Esophagus muscularis mucosa (tissue), 4 donors: ENCODE measurements at places on chromosomes 3 and 15.

DNA sequence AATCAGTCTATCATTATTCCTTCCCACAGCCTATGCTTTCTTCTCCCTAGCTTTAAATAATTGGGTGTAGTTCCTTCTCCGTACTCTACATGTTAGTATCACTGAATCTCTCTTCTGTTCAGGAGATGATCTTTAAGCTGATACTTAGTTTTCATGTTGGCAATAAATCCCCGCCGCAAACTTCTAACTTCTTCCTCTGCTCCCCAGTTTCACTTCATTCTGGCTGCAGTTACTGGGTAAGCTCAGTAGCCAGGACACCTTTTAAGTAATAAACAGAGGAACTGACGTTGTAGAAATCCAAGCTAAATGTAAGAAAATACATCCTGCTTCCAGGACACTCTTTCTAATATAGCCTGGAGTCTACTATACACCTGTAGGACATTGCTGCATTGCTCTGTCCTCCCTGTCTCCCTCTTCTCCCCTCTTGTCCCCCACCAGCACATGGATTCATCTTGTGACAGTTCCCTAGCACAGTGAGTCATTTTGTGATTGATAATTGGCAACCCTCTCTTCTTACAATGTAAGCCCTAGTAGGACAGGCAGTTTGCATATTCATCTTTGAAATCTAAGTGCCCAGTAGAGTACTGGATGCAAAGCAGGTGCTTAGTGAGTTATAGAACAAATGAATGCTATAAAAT, 598.2 kb downstream of the UNC13C start:
- no peak for DNase-seq

- DNase-seq, result no peak
These were observed 27.6 kb downstream of the XYLB start for GRCh38 chr3:38374221-38374620.

DNA sequence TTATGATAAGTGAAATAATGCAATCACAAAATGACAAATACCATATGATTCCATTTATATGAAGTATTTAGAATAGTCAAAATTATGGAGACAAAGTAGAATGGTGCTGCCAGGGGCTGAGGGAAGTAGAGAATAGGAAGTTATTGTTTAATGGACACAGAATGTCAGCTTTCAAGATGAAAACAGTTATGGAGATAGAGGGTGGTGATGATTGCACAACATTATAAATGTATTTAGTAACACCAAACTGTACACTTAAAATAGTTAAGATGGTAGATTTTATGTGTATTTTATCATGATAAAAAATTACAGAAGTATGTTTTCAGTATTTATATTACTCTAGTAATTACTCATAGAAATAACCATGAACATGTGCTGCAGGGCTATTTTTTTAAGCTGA, 100.8 kb upstream of the AZI2 start:
- no peak for DNase-seq

- no peak for DNase-seq
These were observed 2.9 kb upstream of the TNK2 start for GRCh38 chr3:195911041-195911945.

- no peak for DNase-seq
These were observed 24.4 kb upstream of the LEKR1 start for GRCh38 chr3:156801746-156802145.

DNA sequence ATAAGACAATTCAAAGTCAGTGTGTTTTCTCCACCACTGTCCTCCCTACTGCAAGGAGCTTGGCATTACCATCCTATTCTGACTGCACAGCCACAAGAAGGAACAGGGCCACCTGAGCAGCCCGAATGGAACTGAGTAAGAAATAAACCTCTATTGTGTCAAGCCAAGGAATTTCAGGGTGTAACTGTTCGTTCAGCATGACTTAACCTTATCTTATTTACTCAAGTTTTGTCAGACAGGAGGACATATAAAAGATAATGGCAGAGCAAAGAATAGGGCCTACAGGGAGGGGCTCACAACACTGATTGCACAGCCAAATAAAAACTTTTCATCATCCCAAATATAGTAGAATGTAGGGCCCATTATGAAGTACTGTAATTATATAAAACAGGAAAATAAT, 236.1 kb downstream of the NEK10 start:
- no peak for DNase-seq

DNA sequence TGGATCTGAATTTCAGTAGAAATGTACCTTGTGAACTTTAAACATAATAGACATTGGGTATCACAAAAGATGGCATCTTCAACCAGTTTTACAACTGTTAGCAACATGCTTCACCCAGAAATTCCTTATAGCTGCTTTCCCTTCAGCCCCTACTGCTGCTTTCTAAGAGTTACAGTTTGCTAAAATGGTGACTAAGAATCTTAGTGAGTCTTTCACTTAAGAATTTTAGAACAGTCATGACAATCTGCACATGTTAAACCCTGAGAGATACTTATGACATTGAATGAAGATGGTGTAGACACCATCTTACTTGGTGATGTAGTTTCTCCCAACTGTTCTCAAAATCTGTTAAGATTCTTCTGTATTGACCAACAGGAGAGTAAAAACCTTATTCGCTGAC, 129.7 kb upstream of the UBE2E1 start:
- no peak for DNase-seq

DNA sequence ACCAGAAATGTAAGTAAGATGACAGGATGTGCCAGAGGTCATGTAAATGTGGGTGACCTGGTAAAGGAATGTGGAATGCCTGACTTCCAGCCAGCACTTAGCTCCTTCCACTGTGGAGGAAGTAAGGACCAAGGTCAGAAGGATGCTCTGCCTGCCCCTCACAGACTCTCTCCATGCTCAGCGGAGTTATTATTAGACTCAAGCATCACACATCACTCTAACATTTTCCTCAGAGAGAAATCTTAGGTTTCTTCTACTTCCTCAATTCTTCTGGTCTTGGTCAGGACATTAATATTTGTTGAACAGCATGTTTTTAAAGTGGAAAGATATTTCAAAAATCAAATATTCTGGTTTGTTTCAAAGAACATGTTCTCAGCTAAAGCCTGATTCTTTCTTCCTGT, 231.4 kb upstream of the WNT5A start:
- DNase-seq, result peak; percentile 39

DNA sequence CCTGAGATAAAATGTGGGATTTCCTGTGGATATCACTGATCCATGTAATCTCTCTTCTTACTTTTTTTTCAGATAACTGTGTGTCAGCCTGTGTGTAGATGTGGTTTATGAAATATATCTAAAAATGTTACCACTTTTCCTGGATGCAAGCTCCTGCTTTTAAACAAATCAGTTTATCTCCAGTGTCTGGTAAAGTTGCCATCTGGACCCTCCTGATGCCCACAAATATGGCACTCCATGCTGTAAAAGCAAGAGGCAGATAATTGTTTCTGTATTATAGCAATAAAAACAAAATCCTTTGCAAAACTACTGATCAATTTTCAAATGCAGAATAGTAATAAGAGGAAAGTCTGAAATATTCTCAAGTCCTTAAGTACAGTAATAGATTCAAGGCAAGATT, 7.6 kb upstream of the DCLK3 start:
- DNase-seq, result no peak

GRCh38 chr3:100263583-100263982, 2.8 kb downstream of the TBC1D23 start:
- no peak for DNase-seq

GRCh38 chr3:59601486-59601885, 551.7 kb upstream of the CFAP20DC start:
- no peak for DNase-seq

GRCh38 chr3:129621626-129622225, 15.2 kb upstream of the PLXND1 start:
- no peak for DNase-seq

DNA sequence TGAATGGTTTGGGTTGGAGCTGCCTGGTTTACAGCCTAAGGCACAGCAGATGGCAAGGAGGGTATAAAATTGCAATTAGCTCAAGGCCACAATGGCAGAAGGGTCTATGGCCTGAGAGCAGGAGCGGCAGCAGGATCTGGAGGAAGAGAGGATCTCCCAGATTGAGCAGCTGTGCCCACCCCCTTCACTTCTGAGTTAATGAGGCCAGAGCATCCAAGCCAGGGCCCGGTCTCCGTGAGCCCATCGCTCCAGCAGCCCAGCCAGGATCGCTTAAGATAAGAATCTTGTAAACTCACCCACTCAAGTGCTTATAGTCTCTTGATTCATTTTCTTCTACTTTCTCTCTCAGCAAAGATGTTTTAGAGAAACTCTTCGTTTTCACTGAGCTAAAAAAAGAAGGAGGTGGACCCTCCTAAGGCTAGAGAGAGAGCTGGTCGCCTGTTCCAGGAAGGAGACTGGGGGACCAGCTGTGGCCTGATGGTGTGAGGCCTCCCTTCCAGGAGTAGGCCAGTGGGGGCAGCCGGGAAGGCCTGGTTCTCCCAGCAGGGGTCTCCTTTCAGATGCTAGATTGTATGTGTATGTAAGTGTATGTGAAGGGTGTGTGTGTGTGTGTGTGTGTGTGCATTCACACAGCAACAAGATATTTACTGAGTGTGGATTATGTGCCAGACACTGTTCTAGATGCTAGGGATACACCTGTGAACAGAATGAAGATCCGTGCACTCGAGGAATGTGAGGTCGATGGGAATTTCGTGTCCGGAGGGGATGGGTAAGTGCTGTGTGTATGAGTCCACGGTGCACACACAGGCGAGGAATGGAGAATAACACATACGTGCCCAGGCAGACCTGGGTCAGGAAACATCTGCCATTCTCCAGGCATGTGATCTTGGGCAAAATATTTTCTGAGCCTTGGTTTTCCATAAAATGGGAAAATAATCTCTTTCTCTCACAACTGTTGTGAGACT, 18.6 kb downstream of the MAGEF1 start:
- no peak for DNase-seq

DNA sequence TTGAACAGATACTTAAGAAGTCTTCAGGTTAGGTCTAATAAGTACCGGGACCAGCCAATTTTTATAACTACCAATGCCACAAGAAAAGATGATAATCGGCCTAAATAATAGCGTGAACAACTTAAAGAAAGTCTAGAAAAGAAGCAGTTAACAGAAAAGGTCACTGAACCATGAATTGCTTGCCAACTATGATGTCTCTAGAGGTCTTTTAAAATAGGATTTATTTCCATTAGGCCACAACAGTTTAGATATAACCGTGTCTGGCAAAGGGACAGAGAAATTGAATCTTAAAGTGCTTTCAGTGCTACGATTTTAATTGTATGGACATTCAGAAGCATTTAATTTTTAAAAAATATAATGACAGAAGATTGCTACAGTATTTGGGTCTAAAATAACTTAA, 1070.4 kb downstream of the ROBO1 start:
- DNase-seq, result no peak

GRCh38 chr3:155676252-155676981, 68.5 kb downstream of the PLCH1 start:
- no peak for DNase-seq

GRCh38 chr3:149536429-149536828, 61.9 kb downstream of the TM4SF4 start:
- no peak for DNase-seq

GRCh38 chr15:39976291-39977274, 42.7 kb downstream of the EIF2AK4 start:
- DNase-seq, result no peak

DNA sequence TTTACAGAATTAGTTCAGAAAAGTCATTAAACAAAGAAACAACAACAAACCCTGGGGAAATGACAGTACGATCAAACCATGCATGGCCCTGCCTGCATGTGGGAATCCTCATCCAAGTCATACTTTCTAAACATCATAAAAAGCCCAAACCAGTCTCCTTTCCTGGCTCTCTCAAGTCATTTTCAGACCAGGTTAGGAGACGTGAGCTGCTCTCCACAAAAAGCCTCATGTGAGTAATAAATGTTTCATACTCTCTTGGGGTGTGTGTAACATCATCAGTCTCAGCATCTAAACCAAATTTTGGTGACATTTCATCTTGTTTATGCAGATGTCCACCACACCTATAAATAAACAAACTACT, 18.9 kb downstream of the GREM1 start:
- DNase-seq, result no peak

- no peak for DNase-seq
These were observed 14.9 kb downstream of the CBLB start for GRCh38 chr3:105853801-105854432.

DNA sequence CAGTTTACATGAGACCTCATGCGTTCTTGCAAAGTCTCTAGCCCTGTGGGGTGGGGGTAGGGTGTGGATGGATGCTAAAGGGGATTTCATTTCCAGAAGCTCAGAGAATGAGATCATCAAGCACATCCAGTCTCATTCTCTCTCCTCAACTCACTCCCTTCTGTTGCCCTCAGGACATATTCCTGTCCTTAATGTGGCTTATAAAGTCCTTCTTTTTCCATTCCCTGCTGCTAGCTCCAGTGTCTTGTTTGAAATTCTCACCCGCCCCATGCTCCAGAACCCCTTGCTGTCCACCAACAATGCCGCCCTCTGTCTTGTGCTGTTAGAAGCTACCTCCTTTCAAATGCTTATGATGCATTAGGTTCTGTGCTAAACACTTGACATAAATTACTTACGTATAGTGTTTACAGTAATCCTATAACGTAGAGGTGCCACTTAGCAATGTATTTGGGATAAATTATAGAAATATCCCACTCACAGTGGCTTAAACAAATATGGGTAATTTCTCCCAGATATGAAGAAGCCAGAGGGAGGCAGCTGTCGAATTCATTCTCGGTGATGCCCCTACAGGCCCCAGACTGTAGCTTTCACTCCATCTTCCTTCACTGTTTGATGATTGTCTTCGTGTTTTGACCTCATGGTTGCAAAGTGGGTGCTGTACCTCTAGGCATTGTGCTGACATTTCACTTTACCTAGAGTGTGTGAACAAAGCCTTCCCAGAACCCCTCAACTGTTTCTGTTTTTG, 273.1 kb upstream of the TBL1XR1 start:
- DNase-seq, result no peak

DNA sequence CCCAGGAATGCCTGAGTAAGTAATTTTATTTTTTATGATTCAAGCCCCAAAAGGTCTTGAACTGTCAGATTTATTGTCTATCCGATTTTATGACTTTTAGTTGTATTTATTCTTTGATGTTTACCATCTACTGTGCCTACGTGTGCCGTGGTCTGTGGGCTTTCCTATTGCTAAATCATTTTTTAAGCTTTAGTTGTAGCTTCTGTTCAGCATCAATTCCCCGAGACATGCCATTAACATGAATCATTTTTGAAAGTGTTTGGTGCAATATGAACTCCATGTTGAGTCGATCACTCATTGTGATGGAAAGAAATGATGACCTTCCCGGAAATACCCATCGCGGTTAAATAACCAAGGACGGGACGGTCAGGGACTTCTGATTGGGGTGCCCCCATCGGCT, 268.7 kb upstream of the THRB start:
- DNase-seq, result no peak

GRCh38 chr15:46304321-46304720, 669.5 kb downstream of the SQOR start:
- DNase-seq, result no peak
